ENCODE measurements at places on chromosomes 5 and 9.

- no peak for DNase-seq
Measured at GRCh38 chr5:137627706-137628105, 108.2 kb downstream of the KLHL3 start.

DNA sequence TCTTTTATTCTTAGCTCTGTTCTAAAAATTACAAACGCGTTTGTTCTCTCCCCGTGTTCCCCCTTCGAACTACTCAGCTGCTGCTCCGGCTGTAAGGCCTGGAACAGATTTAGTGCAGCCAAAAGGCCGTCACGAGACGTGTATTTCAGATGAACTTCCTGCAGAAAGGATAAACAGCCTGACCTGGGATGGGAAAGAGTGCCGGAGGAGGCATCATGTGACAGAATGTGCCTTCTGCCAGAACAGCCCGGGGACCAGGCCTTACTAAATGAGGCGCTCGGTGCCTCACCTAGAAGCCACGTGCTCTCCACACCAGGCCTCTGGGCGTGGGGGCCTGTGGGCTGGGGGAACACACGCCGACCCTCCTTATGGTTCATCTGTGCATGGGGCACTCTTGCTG, 94.7 kb downstream of the PPARGC1B start:
- no peak for DNase-seq

DNA sequence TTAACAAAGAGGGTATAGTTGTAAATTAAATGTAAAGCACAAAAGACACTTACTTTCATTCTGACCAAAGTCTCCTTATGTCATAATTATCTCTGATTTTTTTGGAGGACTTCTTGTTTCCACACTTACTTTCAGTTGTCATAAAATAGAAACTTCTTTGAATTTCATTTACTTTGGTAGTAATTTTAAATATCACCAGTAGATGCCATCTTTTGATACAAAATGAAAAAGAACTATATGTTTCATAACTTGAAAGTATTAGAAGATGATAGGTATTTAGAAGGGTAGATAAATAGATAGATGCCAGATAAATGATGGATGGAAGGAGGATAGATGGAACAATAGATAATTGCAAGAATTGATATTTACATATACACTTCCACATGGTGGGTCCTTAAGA, 1865.3 kb upstream of the CDH9 start:
- DNase-seq: no peak

DNA sequence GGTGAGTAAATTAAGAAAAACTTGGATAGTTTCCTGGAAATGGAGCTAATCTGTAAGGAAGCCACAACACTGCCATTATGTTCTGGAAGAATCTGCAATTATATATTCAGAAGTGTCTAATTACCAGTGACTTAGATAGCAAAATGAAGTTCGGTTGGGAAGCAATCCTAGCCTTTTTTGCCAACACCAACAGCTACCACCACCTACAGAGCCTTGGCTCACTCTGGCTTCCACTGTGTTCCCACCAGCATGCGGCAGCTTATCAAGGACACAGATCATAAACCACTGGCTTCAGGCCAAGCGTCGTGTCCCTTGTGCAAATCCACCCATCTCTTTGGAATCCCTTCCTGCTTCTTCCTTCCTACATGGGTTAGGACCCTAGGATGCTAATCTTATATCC, 118.0 kb upstream of the PCA3 start:
- DNase-seq: no peak

DNA sequence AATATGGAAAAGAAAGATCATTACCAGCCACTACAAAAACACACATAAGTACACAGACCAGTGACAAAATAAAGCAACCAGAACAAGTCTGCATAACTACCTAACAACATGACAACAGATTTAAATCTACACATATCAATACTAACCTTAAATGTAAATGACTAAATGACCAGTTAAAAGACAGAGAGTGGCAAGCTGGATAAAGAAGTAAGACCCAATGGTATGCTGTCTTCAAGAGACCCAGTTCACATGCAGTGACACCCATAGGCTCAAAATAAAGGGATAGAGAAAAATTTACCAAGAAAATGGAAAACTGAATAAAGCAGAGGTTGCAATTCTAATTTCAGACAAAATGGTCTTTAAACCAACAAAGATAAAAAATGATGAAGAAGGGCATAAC, 938.1 kb downstream of the EFNA5 start:
- no peak for DNase-seq

- no peak for DNase-seq
Measured at GRCh38 chr9:111999319-111999718, 102.7 kb downstream of the UGCG start.

- peak; percentile 50 for DNase-seq
Measured at GRCh38 chr9:89603767-89604665, 796 bp upstream of the GADD45G start.

- DNase-seq: no peak
Measured at GRCh38 chr9:68493958-68494577, 46.6 kb downstream of the TMEM252 start.

- no peak for DNase-seq
Measured at GRCh38 chr5:56175488-56175887, 57.6 kb downstream of the ANKRD55 start.

GRCh38 chr9:36416890-36417289, 16.8 kb upstream of the RNF38 start:
- no peak for DNase-seq

DNA sequence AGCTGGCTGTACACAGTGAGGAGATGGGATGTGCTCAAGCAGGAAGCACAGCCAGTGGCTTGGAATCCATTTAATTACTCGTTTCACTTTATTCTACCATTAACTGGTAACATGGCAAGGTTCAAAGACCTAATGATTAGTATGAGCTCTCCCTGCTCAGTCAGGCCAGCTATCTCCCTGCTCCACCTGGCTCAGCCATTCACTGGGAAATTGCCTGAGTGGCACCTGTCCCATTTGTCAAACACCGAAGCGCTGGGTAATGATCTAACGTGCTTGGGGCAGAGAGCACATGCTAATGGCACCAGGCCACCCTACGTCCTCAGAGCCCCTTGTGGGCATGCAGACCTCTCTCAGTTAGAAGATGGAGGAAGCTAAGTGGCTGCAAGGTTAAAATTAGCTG, 162.2 kb downstream of the TTLL11 start:
- DNase-seq: no peak

- DNase-seq: no peak
Measured at GRCh38 chr9:134496413-134497282, 145.0 kb upstream of the COL5A1 start.

- no peak for DNase-seq
Measured at GRCh38 chr9:137032858-137033257, 970 bp upstream of the FUT7 start.

- no peak for DNase-seq
Measured at GRCh38 chr5:36561601-36562000, 44.8 kb upstream of the SLC1A3 start.

DNA sequence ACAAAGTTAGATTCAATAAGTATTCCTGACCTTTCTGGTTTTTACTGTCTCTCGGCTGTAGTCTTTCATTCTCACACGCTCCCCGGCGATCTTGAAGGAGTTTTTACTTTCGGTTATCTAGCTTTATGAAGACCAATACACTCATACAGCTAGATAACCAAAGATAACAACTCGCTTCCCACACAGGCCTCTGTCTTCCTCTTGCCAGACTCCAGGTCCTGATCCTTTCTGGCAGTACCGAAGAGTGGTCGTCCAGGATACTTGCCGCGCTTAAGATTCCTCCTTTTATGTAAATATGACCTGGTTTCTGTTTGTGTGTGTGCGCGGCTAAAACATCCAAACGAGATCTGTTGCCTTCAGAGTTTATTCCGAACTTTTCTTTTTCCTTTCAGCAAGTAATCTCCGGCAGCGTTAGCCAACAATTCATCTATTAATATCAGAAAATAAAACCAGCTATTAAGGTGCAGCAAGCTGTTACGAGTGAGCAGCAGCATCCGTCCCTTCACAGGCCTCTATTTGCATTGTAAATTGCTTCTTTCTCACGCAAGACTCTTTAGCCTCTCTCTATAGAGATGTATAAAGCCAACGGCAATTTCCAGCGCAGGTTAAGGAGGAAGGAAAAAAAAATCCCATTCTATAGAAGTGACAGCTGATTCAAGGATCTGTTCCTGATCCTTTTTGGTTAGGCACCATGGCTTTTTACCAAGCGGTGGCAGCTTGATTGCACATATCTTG, 216.1 kb downstream of the MEF2C start:
- peak; percentile 31 for DNase-seq

DNA sequence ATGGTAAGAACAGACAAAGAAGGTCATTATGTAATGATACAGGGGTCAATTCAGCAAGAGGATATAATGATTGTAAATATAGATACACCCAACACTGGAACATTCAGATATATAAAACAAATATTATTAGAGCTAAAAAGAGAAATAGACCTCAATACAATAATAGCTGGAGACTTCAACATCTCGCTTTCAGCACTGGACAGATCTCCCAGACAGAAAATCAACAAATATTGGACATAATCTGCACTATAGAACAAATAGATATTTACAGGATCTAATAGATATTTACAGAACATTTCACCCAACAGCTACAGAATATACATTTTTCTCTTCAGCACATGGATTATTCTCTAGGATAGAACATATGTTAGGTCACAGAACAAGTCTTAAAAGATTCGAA, 190.6 kb upstream of the RFX3 start:
- DNase-seq: no peak

DNA sequence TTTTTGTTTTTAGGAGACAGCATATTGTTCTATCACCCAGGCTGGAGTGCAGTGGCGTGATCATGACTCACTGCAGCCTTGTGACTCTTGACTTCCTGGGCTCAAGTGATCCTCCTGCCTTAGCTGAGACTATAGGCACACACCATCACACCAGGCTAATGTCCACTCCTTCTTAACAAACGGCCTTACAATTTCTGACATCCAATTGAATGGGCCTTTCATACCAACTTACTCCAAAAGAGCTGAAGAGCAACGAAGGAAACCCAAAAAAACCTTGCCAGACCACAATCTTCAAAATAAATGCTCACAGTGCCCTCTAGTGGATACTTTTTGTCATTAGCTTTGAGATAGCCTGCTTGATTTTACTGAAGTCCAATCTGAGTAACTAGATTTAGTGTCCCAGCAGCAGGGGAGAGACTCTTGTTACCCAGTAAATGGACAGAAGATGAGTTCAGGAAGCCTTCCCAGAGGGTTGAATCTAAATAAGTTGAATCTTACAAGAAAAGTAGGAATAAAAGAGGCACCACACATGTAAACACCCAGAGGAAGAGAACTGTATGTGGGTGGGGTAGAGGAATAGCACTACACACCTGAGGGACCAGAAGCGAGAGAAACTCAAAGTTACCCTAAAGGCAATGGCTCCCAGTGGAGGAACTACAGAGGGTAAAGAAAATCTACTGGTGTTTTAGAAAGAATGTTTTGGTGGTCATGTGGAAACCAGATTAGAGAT, 9.3 kb downstream of the ZNF622 start:
- peak; percentile 74 for DNase-seq

DNA sequence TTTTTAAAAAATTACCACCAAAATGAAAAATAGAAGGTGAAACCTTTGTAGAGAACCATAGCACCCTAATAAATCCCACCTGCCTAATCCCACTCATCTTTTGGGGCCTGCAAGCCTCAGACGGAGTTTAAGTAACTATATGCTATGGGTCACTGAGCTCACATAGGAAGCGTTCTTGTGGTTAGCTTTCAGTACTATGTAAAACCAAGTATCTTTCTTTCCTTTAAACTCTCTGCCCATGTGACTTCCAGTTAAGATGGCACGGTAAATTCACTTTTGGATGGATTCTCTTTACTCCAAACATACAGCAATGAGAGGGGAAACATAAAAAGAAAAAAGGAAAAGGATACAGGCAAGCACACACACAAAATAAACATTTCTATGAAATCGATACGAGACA, 50.9 kb downstream of the FANCC start:
- DNase-seq: peak; percentile 59

DNA sequence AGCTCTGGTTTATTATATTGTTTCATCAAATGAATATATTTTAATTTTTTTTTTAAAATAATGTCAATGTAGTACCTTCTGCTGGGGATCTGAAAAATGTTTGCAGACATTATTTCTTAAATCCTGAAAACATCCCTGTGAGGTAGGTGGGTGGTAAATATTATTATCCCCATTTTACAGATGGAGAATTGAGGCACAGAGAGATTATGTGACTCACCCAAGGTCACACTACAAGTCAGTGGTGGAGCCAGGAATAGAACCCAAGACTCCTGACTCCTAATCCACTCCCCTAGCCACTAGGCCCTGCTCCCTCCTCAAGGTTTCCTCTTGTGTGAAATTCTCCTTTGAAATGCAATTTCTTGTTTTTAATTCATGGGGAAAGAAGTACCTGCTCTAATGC, 171.4 kb downstream of the NIPBL start:
- DNase-seq: no peak

DNA sequence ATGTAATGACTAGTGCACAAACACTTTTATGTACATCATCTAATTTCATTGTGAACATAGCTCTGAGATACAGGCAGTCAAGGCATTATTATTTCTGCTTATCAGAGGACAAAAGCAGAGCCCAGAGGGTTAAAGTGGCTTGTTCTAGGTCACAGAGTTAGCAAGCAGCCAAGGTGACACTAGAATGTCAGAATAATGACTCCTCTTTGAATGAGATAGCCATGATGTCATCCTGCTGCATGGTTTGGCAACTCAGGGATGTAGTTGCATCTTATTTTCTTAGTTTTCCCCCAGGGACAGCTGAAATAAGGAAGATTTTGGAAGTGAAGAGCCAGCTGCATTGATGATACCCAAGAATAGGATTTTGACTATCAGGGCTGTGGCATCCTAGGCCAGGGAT, 54.4 kb downstream of the KCNV2 start:
- no peak for DNase-seq

DNA sequence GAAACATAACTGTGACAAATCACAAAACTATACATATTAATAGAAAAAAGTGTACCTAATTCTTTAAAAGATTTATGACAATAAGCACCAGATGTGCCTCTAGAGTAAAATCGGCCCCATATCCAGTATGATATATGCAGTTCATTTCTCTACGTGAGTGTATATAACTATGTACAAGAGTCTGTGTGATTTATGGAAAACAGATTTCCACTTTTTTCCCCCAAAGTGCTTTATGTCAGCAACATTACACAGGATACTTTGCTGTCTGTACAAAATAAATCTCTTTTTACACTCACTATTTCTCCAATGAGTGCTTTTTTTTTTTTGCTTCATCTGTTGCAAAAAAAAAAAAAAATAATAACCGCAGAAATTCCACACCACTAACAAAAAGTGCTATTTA, 298.8 kb upstream of the RFX3 start:
- DNase-seq: no peak

DNA sequence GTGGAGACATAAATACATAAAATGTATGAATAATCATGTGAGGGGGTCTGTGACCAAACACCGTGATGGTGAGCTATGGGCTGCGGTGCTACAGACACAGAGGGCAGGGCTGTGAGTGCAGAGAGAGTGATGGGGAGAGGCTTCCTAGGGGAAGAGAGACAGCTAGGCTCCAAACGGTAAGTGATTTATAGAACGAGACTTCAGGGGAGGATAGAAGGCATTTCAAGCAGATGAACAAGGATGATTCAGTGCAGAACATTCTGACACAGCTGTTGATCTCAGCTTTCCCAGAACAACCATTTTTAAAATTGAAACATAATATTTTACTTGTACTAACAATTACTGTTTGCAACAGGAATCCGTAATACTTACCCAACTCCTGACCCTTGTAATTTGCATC, 100.7 kb downstream of the GAS1 start:
- no peak for DNase-seq
